ENCODE measurements at places on chromosomes 5 and 9.
A peak's percentile ranks its signal among the peaks of the same experiment; 100 is the strongest.

- no peak for DNase-seq
Measured at GRCh38 chr9:98171176-98171925, 21.1 kb downstream of the CORO2A start.

DNA sequence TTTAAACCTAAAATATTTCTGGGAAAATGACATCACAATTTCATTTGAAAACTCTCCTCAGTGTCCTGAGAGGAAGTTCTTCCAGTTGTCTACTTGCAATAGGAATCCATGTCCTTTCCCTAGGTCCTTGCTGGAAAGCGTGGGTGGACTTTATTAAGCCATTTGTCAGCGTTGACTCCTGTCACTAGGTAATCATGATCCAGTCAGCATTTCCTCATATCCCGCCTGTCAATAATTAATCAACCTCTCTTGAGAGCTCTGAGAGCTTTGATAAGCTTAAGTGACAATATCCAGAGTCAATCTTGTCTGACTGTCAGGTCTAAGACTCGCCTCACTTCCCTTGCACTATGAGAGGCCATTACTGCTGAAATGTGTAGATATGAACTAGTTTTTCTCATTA is 107.2 kb upstream of the SLIT3 start:
- no peak for DNase-seq

DNA sequence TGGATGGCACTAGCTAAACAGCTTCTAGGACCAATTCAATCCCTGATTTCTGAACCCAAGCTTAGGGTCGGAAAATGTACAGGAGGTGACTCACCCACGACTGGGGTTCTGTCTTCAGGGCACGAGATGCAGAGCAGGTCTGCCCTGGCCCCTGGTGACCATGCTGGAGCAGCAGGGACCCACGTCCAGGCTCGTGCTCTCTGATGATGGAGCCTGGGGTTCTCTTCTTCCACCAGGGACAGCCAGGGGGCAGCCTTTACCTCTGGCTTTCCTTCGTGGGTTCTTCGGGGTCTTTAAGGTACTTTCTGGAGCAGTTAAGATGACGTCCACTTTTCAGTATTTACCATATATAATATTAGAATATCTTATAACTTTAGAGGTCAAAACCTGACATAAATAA is 2.1 kb downstream of the CFAP77 start:
- DNase-seq, result peak; percentile 19

DNA sequence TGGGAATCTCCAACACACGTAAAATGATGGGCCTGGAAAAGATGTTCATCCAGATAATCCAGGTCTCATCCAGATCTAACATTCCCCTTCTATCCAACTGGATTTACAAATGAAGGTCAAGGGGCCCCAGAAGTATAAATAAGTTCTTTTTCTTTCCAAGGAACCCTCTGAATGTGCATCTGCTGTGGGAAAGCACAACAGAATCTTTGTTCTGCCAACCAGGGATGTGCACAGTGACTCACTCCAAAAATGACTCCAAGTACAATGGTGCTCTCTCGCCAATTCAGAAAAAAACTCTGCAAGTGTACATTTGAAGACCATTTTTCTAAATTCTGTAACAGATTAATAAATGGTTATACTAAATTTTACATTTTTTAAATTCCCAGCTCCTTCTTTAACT is 12.4 kb downstream of the RAPGEF6 start:
- DNase-seq, result peak; percentile 34

- no peak for DNase-seq
Measured at GRCh38 chr5:16780325-16780724, 155.8 kb downstream of the MYO10 start.

DNA sequence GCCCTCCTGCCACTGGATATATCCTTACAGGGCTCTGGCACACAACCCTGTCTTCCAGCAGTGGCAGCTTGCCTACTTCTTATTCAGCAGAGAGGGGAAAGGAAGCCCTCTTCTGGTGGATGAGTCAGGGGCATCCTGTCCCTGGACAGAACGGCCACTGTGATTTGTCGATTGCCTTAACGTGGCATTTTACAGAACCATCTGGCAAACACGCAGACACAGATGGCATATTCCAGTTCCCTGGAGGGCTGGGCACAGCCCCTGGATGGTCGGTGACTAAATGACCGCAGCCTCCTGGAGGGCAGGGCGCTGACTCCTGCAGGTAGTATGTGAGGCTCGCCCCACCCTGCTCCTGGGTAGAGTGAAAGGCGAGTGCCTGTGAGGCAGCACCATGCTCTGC is 62.1 kb downstream of the DCP2 start:
- DNase-seq, result peak; percentile 69

DNA sequence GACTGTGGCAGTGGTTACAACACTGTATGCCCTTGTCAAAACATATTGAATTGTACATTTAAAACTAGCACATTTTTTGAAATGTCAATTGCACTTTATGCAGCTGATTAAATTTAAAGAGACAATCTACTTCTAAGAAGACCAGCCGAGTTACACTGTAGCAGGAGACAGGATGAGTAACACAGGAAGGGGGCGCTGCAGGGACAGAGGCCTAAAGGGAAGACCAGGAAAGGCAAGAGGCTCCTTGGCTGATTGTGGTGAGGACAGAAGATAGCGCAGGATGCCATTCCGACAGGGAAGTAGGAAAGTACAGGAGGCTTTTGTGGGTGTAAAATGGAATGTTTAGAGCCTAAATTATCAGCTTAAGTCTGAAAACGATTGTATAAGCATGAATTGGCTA is 28.2 kb upstream of the PPP2R2B start:
- DNase-seq, result no peak

GRCh38 chr5:79785983-79786382 is 96.3 kb downstream of the CMYA5 start:
- DNase-seq, result no peak

- no peak for DNase-seq
Measured at GRCh38 chr5:10243660-10244240, 5.9 kb downstream of the ATPSCKMT start.

GRCh38 chr9:100440071-100440470 is 13.1 kb downstream of the MSANTD3 start:
- peak; percentile 84 for DNase-seq

DNA sequence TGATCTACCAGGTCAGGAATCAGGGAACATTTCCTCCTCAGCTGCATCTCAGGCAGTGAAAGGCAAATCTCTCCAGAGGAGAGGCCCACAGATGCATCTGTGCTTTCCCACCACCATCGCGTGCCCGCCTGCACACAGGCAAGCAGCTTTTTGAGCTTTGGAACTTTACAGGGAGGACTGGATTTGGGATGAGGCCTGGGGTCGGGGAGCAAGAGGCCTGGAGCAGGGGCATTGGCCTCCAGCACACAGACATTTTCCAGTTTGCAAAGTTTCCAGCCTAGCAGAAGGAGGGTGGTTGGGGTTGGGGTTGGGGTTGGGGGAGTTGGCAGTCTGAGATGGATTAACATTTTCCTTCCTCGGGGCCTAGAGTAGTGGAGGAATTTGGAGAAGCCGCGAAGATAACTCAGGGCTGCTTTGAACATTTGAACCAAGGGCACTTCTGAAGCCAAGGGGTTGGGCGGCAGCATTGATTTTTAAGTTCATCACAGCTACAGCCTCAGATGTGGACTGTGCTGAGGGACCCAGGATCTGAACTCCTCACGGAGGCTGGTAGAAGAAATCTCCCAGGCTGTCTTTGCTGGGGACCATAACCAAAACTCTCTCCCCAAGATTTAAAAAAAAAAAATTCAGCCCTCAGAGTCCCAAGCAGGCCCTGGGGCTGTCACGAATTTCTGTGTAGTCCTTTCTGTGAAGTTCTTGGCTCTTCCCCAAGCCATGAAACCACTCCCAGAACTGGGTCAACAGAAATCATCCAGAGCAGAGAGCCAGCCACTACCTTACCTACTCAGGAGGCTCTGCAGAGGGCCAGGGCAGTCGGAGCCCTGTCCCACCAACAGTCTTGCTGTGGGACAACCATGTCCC is 25.6 kb downstream of the C5orf15 start:
- peak; percentile 36 for DNase-seq

DNA sequence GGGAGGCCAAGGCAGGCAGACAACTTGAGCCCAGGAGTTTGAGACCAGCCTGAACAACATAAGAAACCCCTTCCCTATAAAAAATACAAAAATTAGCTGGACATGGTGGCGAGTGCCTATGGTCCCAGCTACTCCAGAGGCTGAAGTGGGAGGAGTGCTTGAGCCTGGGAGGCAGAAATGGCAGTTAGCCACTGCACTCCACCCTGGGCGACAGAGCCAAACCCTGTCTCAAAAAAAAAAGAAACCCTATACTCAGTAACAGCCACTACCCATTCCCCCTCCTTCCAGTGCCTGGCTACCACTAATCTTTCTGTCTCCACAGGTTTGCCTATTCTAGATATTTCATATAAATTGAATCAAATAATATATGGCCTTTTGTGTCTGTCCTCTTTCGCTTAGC is 14.3 kb upstream of the SIL1 start:
- no peak for DNase-seq

DNA sequence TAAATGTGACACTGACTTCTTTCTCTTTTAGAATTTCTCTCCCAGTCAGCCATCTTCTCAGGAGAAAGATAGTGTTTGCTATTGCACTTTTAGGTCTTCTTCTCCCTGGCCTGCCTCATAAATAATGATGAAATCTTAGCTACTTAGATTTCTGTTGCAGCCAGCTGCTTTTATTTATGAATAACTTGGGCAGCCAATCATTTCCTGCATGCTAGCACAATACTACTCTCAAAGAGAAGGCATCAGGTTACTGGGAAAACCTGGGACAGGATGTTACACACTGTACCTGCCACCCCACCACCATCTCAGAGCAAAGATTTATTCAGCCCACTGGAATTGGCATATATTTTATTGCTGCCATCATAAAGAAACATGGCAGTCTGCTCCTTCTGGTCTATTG is 266.6 kb downstream of the PRELID2 start:
- DNase-seq, result peak; percentile 50

GRCh38 chr5:71573591-71573990 is 13.5 kb upstream of the MCCC2 start:
- peak; percentile 4 for DNase-seq

DNA sequence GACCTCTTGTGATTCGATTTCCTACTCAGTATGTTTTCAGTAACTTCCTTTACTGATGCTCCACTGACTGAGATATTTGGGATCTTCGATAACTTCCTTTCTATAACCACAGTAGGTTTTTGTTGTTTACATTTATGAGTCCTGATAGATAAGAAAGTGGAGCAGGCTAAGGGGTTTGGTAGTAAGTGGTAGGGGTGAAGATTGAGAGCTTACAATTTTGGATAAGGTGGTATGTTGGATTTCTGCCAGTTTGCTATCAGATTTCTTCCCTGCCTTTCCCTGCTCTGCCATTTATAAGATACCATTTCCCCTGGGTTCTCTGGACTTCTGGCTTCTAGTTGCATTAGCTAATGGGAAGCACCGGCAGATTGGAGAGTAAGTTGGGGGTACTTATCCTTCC is 7.9 kb upstream of the NDUFS4 start:
- DNase-seq, result no peak

DNA sequence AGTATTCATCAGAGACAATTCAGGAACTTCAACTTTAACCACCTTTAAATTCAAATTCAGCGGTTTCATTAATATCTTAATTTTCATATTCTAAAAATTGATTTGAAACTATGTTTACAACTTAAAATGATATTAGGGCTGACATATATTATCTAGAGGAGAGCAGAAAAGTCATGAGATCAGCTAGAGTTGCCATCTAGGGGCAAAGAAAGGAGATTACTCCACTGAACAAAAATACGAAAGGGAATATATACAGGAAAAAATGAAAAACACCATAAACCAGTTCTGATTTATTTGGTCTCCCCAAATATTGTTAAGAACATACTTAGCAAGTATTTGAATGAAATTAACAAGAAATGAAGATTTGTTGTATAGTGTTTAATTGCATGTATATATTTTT is 946.3 kb downstream of the DTWD2 start:
- DNase-seq, result peak; percentile 4

GRCh38 chr9:81112627-81113452 is 576.5 kb downstream of the TLE1 start:
- no peak for DNase-seq

GRCh38 chr9:91374939-91375338 is 13.2 kb upstream of the AUH start:
- peak; percentile 96 for DNase-seq

GRCh38 chr9:133120501-133121197 is 391 bp downstream of the RALGDS start:
- no peak for DNase-seq

- no peak for DNase-seq
Measured at GRCh38 chr5:160516696-160517530, 95.3 kb downstream of the PTTG1 start.

GRCh38 chr9:84331119-84331809 is 9.3 kb downstream of the SLC28A3 start:
- peak; percentile 18 for DNase-seq

- no peak for DNase-seq
Measured at GRCh38 chr9:71676460-71676859, 91.9 kb downstream of the CEMIP2 start.

- DNase-seq, result no peak
Measured at GRCh38 chr9:21804331-21804730, 1.9 kb downstream of the MTAP start.

DNA sequence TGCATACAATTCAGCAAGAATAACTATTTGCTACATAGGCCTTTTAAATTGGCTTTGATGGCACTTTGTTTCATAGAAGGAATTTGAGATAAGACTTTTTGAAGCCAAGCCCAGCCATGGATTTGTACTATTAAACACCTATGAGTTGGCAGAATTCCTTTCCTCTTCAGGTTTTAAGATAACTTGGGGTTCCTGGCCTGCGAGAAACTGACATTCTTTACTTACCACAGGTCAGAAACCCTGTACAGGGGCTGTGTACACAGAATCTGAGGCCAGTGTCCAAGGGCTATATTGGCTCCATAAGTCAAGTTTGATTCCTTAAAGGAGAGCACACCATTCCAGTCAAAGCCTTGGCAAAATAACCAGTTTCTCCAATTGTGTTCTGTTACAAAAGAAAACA is 10.8 kb upstream of the BTNL3 start:
- no peak for DNase-seq

Measured in EH (cell line).